Right ventricle myocardium inferior (tissue), 1 donor: ENCODE measurements at places on chromosomes 2 and 18.
A peak's percentile ranks its signal among the peaks of the same experiment; 100 is the strongest.

- no peak for DNase-seq
Measured at GRCh38 chr2:105712981-105713596, 31.6 kb upstream of the NCK2 start.

- DNase-seq, result no peak
Measured at GRCh38 chr2:202158796-202159195, 79.6 kb downstream of the SUMO1 start.

DNA sequence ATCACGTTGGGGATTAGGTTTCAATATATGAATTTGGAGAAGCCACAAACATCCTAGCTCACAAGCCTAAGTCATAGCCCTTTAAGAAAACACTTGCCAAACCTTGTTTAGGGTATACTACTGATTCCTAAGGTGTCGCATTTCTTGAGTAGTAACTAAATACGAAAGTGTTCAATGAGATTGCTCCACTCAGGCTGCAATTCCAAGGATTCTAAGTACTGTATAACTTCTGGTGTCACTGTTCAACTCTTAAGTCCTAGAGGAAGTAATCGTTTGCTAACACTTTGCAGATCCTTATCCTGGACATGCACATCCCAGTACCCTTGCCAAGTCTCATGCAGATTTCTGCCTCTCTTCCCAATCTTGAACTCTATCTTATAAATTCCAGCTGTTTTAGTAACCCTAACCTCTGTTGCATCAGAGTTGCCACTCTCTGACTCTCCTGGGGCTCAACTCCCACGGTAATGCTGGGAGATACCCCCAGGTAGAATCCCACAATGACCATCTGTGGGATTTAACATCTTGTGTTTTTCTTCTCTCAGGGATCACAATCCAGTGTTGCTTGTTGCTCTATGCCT lies 122.4 kb downstream of the HIBCH start:
- DNase-seq, result no peak

GRCh38 chr18:2916184-2916583 lies 69.4 kb downstream of the EMILIN2 start:
- no peak for DNase-seq

- no peak for DNase-seq
Measured at GRCh38 chr2:183078464-183079138, at the start of gene DUSP19. Gene DUSP19, plus strand, starts transcription at chr2:183078747. Its CDS starts 187 bp downstream, at chr2:183078934.

DNA sequence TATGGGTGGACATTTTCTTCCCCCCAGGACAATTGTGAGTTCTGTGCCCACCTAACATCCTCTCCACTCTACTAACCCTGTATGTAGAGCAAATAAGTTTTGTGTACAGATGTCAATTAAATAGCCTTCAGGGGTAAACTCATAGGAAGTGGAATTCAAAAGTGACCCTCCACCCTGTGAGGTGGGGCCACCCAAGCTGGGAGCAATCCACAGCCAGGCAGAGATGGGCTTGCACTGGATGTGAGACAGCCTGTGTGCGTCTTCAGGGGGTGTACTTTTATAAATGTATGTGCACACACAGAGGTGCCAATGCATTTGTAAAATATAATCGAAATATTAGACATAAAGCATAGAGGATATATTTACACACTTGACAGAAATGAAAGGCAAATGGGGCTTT lies 33.1 kb upstream of the ATP6V1B1 start:
- DNase-seq, result no peak

DNA sequence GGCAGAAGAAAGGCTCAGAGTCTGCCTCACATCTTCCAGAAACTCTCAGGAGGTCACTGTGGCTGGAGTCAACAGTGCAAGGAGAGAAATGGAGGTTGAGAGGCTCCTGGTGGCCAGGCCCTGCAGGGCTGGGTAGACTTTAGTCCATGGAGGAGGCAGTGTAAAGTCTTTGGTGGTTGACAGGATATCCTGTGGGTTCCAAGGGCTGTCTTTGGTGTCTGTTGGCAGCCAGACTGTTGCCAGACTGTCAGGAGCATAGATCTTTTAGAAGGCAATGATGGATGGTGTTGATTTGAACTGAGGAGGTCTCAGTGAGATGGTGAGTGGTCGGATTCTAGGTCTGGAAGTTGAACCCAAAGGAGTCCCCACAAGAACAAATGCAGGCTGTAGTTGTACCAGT lies 45.0 kb upstream of the SKOR2 start:
- DNase-seq, result no peak

- DNase-seq, result no peak
Measured at GRCh38 chr2:27251766-27252165, 11.1 kb downstream of the SLC30A3 start.

- DNase-seq, result no peak
Measured at GRCh38 chr2:223959688-223960087, 2.4 kb downstream of the MRPL44 start.

DNA sequence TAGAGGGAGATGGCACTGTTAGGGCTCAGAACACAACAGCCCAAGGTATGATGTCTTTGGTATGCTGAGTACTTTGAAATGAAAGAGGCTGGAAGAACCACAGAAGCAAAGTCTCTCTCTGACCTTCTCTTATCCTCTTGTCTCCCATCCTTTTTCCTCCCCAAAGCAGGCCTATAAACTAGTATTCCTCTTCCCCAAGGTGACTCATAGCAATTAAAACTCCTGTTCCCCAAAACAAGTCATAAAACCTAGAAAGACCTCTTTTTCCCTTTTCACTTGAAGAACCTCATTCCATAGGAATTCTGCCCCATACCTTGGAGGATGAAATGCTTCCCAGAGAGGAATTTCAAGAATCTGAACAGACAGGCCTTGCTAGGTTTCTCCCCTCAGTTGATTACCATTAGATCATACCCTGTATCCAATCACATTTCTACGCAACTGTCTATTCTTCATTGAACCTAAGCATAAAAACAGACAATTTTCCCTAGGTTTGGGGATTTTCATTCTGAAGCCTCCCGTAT lies 25.7 kb downstream of the MDH1 start:
- no peak for DNase-seq

DNA sequence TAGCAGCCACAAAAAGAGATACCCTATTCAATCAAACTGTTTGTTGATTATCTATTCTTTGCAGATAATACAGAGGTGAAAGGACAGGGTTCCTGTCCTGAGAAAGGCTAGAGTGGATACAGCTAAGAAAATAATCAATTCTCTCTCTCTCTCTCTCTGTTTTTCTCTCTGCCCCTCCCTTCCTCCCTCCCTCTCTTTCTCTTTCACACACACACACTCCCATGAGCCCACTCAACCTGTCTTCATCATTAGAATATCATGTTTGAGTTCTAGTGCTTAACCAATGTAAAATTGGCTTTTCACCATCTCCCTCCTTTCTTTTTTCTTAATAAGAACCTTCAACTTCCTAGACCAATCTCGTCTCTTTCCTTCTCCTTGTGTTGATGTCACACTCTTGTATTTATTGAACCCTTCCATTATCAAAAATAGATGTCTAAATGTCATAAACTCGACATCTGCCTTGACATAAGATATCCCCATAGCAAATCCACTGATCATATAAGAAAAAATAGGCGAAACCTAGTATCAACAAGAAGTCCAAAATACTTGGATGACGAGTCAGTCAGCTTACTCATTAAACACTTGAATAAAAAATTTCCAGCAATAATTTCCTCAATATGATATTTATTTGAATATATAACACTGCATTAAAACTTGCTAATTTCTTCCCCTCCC lies 42.8 kb upstream of the CYTIP start:
- DNase-seq, result no peak

DNA sequence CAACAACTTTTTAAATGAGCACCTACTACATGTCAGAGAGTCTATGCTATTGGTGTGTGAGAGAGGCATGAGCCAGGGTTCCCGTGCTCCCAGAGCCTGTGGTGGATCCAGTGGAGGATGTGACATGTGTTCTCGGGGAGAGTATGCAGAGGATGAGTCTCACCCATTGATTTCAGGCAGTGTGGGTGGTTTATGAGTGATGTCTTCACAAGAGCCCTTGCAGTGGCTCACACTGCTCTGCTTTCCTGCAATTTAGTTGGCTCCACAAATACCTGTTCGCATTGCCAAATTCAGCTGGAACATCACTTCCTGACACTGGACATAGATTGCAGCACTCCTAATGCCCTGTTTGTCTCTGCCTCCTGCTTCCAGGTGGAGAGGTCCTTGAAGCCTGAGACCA lies 243.6 kb upstream of the CXCR4 start:
- no peak for DNase-seq

DNA sequence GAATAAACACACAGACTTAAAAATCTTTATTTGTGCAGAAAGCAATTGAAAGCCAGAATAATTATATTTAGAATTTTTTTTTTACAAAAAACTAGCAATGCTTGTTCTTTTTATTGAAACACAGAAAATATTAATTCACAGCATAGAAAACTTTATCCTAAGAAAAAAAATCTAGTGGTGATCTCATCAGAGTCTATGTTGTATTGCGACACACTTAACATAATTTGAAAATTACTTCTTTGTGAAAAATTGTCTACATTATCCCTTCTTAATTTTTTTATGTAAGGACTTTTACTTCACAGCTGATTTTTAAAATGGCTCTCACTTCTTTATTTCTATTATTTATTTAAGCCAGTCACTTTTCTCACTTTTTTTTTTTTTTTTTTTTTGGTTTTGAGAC lies 103.4 kb downstream of the LDLRAD4 start:
- DNase-seq, result no peak

DNA sequence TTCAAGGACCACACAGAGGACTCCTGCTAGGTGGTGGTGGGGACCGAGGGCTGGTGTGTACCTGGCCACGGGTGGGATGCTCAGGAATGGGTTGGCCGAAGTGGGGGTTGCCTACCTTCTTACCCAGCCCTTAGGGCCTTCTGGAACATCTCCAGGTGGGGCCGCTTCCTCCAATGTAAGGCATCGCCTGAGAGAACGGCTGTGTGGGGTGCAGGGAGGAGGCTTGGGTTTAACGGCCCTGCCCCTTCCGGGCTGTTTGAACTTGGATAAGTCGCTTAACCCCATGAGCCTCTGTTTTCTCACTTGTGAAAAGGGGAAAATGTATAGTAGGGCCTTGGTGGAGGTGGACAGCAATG lies 35.0 kb downstream of the EMILIN2 start:
- peak; percentile 73 for DNase-seq

GRCh38 chr18:54184836-54185235 lies 39.6 kb downstream of the MBD2 start:
- DNase-seq, result no peak

DNA sequence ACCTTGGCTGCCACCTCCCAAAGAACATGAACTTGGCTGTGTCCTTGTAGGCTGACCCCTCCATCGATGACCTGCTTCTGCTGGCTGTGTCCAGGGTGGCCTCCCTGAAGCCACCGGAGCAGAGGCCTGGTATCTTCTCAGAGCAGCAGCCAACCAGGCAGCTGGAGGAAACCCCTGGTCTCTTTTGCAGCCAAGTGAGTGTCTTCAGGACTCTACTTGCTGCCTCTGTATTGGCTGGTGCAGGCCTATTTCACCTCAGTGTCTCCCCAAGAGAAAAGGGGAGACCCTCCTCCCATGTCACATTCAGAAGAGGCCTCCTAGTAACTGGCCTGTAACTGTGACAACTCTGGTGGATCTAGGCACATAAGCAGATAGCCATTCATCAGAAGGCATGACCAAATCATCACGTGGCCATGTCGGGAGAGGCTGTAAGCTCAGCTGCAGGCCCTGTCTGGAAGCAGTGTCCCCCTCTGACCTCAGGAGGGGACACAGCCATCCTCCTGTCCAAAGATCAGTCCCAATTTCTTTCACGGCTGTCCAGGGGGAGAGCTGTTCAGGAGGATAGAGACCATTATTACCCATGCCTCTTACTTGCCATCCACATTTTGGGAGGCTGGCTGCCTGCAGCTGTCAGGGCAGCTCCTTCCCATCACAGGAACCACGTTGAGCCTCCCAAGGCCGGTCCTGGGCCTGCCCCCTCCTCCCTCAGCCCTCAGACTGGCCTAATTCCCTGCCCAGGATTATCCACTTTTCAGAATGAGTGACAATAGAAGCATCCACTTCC lies 20.9 kb upstream of the ROCK2 start:
- DNase-seq, result no peak

DNA sequence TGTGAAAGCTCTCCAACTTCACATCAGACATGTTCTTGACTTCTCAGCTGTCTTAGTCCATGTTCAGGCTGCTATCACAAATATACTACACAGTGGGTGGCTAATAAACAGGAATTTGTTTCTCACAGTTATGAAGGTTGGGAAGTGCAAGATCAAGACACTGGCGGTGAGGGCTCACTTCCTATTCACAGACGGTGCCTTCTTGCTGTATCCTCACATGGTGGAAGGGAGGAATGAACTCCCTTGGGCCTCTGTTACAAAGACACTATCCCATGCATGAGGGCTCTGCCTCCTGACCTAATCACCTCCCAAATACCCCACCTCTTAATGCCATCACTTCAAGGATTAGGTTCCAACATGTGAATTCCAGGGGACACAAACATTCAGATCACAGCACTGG lies 9.7 kb downstream of the UXS1 start:
- no peak for DNase-seq

GRCh38 chr2:237300739-237301138 lies 113.2 kb downstream of the COL6A3 start:
- no peak for DNase-seq

DNA sequence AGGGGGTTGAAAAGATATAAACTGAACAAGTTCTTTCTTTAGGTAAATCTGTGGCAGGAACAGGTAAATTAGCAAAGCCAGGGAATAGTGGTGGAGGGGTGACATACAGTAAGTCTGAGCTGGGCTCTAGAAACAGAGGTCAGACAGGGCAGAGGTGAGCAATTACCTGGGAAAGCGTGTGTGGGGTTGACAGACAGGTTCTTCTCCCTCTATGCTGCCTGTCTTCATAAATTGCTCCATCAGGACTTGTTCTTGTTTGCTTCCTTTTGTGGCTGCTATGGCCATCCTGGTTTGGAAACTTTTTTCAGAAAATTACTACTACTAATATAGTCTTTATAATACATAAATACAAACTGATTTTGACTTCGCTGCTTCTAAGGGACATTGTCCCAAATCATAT lies 3.4 kb upstream of the ANKRD12 start:
- no peak for DNase-seq

DNA sequence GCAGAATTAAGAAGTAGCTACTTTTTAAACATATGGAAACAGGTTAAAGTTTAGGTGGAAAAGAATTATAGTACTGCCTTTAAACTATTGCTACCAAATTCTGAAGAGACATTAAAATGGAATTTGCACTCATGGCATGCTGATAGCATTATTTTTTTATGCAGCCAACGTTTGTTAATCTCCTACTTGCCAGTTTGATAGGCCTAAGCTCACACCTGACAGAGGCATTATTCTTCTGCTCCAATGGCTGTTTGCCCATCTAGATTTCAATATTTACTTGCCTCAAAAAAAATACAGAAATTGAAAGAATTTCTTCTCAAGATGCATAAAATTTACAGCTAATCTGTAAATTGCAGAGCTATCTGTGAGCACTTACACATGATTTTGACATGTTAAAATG lies 849.6 kb downstream of the CNTNAP5 start:
- DNase-seq, result no peak
